ENCODE measurements at places on chromosomes 5 and 9.

DNA sequence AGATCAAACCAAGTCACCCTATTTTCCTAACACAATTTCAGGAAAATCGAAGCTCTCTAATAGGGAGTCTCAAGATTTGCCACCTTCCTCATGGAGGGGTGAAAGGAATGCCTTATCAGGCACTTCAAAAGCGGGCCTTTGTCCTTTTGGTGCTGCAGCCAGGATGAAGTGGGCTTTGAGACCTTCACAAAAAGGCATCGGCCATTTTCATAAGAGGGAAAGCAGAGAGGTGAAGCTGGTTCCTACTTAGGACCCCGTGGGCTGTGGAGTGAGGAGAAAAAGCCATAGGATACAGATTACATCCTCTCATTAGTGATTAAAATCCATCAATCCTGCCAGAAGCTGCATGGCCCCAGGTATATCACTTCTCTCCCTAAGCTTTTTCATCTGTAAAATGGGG is 859 bp downstream of the CDKN2AIPNL start:
- DNase-seq, result no peak

GRCh38 chr5:77867194-77867691 is 91.1 kb upstream of the TBCA start:
- DNase-seq, result peak; percentile 27

DNA sequence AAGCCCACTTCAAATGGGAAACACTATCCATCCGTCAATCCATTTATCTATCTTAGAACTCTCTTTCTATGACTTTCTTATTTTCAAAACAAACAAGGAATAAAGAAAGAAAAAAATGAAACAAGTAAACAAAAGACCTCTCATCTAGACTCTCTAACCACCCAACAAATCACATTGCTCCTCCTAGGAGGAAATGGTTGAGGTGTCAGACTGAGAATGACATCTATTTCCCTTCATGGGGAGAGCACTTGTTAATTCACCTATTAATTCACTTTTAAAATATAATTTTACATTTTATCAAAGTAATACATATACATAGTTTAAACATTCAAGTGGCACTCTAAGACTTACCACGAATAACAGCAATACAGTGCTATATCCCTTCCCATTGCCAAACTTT is 2.4 kb upstream of the IL31RA start:
- DNase-seq, result no peak

GRCh38 chr5:73160239-73160671 is 12.7 kb upstream of the TMEM174 start:
- DNase-seq, result no peak

DNA sequence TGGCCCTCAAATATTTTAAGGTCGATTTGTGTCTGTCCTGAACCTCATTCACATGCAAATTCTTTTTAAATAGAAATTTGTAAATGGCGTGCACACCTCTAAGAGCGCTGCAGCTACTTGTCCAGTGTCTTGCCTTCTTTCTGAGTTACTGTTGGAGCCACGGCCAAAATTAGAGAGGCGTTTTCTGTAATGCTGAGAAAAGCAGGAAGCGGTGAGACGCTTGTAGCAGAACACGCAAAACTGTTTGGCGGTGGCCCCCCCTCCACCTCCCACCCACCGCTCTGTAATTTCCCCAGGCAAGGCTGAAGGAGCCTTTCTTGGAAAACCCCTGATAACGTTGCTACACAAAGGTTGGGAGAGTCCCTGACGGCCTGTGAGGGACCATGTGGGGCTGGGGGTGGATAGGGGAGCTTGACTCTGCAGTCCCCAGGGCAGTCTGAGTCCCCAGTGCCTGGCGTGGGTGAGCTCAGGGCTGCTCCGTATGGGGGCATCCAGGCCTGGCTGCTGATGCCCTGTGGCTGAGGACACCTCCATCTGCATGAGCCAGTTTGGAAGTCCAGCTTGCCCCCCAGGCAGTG is 96.5 kb downstream of the GADD45G start:
- no peak for DNase-seq

GRCh38 chr5:110070836-110071235 is 381.1 kb downstream of the MAN2A1 start:
- no peak for DNase-seq

GRCh38 chr5:73858776-73859175 is 232.8 kb downstream of the ARHGEF28 start:
- peak; percentile 39 for DNase-seq

DNA sequence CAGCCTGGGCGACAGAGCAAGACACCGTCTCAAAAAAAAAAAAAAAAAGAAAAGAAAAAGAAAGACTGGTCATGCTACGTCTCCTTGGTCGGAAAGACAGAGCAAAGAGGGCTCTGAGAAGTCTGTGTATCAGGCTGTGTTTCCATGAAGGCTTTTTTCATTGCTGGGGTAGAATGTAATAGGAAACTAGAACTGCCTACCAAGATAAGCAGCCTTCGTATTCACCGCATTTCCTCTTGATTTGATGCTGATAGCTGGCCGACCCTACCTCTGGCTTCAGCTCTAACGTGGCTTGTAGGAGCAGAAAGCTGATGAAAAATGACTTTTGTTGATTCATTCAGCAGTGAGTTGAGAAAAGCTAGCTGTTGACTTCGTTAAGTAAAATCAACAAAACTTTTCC is 17.4 kb downstream of the SLC1A3 start:
- DNase-seq, result no peak

DNA sequence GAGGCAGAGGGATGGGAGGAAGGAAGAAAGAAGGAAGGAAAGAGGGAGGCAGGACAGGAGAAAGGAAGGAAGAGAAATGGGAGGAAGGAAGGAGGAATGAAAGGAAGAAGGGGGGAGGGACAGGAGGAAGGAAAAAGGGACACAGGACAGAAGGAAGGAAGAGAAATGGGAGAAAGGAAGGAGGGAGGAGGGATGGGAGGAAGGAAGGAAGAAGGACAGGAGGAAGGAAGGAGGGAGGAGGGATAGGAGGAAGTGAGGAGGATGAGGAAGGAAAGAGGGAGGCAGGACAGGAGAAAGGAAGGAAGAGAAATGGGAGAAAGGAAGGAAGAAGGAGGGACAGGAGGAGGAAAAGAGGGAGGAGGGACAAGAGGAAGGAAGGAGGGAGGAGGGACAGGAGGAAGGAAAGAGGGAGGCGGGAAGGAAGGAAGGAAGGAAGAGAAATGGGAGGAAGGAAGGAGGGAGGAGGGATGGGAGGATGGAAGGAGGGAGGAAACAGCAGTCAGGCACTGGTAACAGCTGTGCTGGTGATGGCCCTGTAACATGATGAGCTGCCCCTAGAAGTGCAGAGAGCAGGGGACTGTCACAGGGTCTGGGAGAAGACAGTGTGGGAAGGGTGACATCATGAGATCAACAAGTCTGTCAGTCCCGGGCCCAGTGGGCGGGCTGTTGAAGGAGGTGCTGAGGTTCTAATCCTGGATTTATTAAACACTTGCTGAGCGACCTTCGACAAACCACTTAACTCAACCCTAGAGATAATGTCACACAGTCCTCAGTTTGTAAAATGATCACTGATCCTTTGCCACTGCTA is 10.7 kb upstream of the IRX1 start:
- DNase-seq, result no peak

- no peak for DNase-seq
Observed at GRCh38 chr9:133897675-133898074, 94.4 kb downstream of the VAV2 start.

GRCh38 chr5:33468775-33469435 is 28.1 kb downstream of the TARS1 start:
- DNase-seq, result peak; percentile 42

GRCh38 chr5:65026816-65027548 is 258.3 kb downstream of the CWC27 start:
- no peak for DNase-seq

DNA sequence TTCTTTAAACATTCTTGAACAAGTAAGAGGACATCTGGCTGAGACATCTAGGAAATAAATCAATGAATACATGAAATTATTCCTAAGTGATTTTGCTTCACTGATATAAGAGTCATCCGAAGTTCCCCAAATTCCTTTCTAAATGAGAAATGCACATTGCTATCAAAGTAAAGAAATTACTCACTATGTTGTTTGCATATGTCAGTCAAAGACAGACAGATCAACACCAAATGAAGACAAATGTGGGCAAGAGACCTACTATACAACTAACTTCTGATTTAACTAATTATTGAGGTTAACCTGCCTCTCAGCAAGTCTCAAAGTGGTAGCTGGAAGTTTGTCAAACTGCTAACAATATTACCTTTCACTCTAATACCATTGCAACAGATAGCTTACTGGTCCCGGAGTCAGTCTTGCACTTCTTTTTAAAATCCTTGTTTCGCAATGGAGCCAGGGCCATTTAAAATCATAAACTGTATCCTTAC is 13.2 kb downstream of the TUT7 start:
- DNase-seq, result peak; percentile 48

DNA sequence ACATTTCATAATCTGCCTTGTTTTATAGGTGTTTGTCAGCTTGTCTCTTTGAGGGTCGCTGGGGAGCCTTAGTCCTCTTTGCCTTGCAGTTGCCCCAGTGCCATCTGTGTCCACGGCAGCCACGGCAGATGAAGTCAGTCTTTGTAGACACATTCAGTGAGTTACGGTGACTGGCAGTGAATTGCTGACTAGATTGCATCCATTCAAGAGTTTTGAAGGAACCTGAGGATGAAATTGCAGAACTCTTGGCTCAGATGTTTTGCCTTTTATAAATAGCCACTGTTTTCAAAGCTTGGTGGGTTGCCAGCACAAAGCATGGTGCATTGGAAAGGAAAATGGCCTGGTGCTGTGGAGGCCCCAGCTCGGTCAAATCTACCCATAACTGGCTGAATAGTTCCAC is 125.6 kb downstream of the TRIO start:
- DNase-seq, result peak; percentile 37

- DNase-seq, result peak; percentile 80
Observed at GRCh38 chr5:72366324-72366976, 46.3 kb downstream of the PTCD2 start.

Data from MCF 10A (cell line).